HS-5 (cell line): ENCODE measurements at places on chromosomes 3 and 15.

- no peak for DNase-seq
Measured at GRCh38 chr3:122626515-122627180, 49.2 kb downstream of the PARP15 start.

DNA sequence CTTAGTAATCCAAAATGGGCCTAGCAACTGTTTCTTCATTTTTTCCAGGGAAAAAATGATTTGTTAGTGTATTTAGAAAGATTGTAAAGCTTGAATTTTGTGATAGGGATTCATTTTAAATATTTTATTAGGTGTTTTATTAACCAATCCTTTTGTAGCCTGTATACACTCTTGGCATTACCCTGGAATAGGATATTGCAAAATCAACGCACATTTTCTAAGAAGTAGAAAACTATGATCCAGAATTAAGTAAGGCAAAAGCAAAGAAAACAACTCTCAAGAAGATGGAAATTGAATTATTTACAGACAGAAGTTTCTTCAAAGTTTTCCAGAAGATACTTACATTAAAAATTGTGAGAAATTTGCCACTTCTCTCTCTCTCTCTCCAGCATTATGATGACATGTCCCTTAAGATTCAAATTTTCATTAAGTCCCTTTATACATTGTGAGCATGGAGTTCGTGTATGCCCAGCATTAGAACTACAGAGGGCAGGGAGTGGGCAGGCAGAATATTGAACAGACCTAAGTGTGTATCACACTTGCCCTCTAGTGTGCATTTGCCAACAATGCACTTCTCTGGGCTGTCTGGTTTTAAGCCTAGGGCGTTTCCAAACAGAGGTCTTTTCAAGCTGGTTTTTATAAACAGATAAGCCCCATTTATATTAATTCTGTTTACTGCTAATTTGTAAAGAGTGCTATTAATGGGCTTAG lies 28.5 kb upstream of the CMSS1 start:
- DNase-seq = no peak

GRCh38 chr3:126867190-126867862 lies 115.6 kb upstream of the PLXNA1 start:
- no peak for DNase-seq

DNA sequence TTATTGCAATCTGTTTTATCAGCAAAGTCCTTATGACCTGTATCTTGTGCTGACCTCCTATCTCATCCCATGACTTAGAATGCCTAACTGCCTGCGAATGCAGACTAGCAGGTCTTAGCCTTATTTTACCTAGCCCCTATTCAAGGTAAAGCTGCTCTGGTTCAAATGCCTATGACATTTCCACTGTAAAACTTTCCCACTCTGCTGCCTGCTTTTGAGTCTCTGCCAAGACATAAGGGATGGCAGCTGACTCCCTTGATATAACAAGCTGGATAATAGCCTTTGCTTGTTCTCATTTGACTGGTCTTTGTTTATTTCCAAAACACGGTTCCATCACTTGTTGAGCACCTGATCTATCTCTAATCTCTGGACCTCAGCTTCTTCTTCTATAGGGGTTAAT lies 131.9 kb upstream of the STRIT1 start:
- DNase-seq = no peak

- no peak for DNase-seq
Measured at GRCh38 chr15:70383856-70384255, 286.1 kb upstream of the TLE3 start.

- DNase-seq = no peak
Measured at GRCh38 chr3:53402326-53402725, 55.0 kb upstream of the DCP1A start.

DNA sequence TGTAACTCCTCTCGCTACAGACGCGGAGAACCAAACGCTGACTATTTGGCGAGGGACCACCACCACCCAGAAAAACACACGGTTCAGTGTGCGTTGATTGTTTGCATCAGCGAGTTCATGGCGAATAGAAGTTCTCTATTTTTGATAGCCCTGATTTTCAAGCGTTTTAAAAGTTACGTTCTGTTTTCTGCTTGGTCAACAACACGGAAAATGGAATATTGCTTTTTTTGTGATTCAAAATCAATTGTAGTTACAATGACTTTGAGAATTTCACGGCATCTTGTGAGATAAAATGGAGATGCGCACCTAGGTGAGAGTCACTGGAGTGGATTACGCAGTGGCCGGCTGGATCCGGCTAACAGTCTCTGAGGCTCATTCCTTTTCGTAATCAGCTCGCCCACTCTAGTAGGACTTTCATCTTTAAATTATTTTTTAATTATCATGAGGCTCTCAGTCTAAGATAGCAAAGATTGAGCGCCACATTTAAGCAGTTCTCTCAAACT lies 54.8 kb downstream of the CCDC54 start:
- DNase-seq = peak; percentile 6

GRCh38 chr3:7696320-7696719 lies 805.3 kb upstream of the LMCD1 start:
- DNase-seq = no peak

DNA sequence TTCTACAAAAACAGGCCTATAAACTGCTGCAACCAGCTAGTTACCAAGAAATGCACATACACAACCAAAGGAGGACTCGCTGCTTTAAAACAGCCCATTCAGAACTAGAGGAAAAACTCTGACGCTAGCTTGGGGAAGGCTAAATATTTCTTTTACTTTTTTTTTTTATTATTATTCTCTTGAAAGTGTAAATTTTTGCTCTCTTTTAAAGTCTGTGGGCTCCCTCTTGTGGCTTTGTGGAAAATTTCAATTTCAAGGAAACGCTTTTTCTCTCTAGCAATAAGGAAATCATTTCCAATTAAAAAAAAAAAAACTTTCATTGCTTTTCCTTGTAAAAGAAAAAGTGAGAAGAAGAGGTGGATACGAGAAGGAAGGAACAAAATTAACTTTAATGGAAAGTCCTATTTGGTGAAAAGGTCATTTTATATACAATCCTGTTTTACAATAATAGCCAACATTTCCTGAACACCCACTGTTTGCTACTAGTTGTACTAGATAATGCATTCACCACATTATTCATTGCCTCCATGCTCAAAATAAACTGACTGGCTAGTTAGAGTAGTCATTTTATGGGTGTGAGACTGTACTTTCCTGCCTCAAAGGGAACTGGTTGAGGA lies 51.2 kb upstream of the SAMMSON start:
- DNase-seq = peak; percentile 24

GRCh38 chr3:12489832-12490231 lies 5.6 kb downstream of the TSEN2 start:
- DNase-seq = no peak

DNA sequence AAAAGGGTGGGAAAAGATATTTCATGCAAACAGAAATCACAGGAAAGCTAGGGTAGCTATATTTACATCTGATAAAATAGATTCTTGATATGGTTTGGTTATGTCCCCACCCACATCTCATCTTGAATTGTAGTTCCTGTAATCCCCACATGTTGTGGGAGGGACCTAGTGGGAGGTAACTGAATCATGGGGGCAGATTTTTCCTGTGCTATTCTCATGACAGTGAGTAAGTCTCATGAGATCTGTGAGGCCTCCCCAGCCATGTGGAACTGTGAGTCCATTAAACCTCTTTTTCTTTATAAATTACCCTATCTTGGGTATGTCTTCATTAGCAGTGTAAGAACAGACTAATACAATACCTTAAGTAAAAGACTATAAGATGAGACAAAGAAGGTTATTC lies 558.1 kb downstream of the RSL24D1 start:
- no peak for DNase-seq

- DNase-seq = no peak
Measured at GRCh38 chr3:123660900-123661299, 76.0 kb upstream of the HACD2 start.

DNA sequence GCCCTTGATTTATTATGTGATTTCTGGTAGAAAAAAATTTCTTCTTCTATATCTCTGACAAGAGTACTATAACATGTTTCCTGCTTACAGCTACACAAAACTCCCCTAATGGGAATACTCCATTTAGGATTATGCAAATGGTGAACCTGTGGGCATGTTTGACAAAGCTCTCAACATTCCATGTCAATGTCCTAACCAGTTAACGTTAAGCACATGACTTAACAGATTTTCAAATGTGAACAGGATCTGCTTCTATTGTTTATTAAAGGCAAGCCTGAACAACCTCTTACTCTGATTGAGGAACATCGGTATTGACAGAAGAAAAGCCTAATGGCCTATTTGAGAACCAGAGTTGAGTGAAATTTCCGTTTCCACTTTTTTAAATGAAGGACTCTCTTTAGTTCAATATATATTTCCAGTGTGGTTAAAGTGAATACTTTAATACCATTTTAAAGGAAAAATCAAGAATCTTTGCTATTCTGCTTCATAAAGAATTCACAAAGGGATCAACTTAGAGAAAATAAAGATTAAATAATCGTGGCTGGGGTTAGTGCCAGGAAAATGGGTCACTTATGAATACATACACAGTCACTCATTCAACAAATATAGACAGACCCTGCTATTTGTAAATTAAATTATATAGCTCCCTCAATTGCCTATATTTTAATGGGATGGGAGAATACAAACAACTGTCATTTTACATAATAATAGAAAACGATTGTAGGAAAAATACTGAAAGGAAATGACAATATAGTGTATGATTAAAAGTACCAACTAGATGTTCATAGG lies 300.3 kb upstream of the CBLB start:
- no peak for DNase-seq

- peak; percentile 93 for DNase-seq
Measured at GRCh38 chr3:134357914-134358811, 16.1 kb downstream of the AMOTL2 start.

- no peak for DNase-seq
Measured at GRCh38 chr3:103512595-103512994, 1077.8 kb downstream of the ZPLD1 start.

GRCh38 chr3:172981407-172981983 lies 159.5 kb downstream of the SPATA16 start:
- no peak for DNase-seq

- DNase-seq = no peak
Measured at GRCh38 chr3:187931770-187932278, 186.6 kb upstream of the BCL6 start.

GRCh38 chr3:39631136-39631535 lies 163.7 kb downstream of the MOBP start:
- DNase-seq = no peak

- no peak for DNase-seq
Measured at GRCh38 chr15:50830477-50831354, 65.2 kb upstream of the SPPL2A start.

- no peak for DNase-seq
Measured at GRCh38 chr3:126321490-126321889, 35.7 kb downstream of the KLF15 start.

GRCh38 chr3:161549261-161549660 lies 52.7 kb downstream of the OTOL1 start:
- DNase-seq = no peak

DNA sequence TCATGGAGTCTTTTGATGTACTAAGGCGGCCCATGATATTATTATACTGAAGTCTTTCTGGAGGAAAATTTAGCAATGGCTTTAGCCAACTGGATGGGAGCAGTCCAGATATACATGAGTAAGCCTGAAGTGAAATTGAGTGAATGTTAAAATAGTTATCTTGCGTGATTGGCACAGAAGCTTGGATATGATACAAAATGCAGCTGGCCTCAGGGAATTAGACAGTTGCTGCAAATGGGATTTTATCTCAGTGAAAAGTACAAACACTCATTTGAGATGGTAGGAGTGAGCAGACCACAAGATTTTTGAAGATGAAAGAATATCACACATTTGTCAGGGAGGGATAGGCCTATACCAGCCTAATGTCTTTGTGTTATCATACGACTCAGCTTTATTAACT lies 8.9 kb downstream of the LMOD3 start:
- DNase-seq = no peak

GRCh38 chr3:126540951-126541627 lies 17.1 kb downstream of the CHST13 start:
- no peak for DNase-seq

DNA sequence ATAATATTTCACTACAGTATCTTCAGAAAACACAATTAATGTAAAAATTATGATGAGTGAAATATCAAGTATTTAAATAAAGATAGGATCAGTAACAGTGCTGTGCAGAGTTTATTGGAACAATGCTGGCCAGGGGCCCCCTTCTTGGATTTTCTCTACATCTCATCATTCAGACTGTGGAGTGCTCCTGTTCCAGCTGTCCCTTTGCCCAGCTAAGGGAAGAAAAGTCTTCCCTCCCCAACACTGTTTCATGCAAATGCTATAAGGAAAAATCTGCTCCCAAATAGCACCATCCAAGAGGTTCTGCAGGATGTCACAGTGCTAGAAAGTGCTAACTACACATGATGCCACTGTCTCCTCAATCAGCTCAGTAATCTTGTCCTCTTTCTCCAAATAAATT lies 64.5 kb downstream of the RPL39L start:
- no peak for DNase-seq

GRCh38 chr3:190294030-190294429 lies 28.2 kb downstream of the CLDN1 start:
- DNase-seq = no peak

DNA sequence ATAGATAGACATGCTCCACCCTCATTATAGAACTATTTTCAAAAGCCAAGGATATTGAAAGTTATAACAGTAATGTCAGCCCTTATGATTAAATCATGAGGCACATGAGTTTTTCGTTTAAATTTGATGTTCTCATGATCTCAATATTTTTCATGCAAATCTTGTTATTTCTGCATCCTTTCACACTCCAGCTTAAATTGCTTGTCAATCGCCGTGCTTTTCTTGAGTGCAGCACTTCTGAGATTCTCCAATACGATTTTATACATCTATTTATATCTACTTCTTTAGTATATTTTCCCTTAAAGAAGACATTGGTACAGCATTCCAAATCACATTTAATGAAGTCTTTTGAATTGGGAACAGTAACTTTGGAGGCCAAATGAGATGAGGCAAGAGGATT lies 171.2 kb upstream of the GBE1 start:
- DNase-seq = no peak

DNA sequence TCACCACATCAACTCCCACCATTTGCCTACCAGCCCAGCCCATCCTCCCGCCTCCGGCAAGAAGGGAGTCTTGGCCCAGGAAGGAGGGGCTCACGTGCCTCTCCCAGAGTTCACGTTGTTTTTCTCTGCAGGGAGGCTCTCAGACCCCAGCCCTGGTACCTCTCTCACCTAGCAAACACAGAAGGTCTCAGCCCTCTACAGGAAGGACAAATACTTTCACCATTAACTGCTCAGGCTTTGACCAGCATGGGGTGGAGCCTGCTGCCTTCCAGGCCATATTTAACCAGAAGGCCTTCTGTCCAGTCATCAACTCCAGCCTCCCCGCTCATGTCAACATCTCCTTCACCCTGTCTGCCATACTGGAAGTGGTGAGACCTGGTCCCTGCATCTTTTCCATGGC lies 19.0 kb upstream of the HTR3E start:
- DNase-seq = no peak

DNA sequence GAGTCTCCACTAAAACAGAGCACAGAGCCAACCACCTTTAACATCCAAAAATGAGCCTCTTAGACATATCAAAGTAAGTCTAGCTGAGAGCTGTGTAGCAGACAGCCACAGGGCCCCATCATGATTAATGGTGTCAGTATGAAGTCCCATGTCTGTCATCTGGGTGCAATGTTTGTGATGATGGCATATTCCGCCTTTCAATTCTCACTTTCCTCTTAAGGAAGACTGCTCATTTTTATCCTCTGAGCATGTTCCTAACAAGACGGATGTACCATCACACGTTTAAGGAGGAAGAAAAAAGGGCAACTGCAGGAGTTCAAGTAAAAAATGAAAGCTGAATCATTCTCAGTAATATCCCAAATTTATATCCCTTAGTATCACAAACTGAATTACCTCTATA lies 85.8 kb upstream of the KCNMB2 start:
- DNase-seq = no peak

GRCh38 chr3:64046996-64047594 lies 23.8 kb upstream of the PSMD6 start:
- no peak for DNase-seq
